HT-29 (cell line): ENCODE measurements at places on chromosomes 3 and 15. TPM values are rescaled to one million over a fixed set of nuclear protein-coding genes. Genes with fewer than 3 reads are reported as not detected.

DNA sequence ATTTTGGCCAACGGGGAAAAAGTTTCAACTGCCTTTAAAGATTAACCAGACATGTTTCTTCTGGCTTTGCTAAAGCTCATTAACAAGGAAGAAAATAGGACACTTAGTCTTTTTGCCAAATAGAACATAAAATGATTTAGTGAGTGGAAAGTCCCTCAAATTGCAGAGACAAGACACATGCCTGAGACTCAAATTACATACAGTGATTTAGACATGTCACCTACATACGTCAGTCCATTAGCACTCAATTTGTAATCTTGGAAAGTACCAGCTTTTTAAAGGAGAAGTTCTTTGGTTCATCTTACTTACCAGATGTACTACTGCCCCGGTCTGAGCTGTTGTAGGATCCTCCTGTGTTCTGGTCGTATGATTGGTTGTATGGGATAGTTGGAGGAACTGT, 1134.2 kb downstream of the ROBO1 start:
- no peak for DNase-seq

- peak; percentile 99 for DNase-seq
Observed at GRCh38 chr3:123642182-123642956, 57.5 kb upstream of the HACD2 start.

GRCh38 chr3:55165278-55165677, 237.4 kb upstream of the LRTM1 start:
- DNase-seq = no peak

GRCh38 chr15:69573815-69574475, 121.3 kb downstream of the RPLP1 start:
- no peak for DNase-seq

DNA sequence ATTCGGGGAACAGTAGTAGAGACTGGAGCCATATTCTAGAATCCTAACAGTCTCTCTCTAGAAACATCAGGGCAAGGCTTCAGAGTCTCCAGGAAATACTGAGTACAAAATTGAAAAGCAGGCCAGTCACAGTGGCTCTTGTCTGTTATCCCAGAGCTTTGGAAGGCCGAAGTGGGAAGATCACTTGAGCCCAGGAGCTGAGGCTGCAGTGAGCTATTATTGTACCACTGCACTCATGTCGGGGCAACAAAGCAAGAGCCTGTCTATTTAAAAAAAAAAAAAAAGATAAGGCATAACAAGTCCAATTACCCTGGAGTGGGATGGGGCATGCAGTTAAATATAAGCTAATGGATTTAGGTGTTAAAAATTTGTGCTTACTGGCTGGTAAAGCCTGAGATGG, 79.0 kb downstream of the SEMA6D start:
- no peak for DNase-seq

DNA sequence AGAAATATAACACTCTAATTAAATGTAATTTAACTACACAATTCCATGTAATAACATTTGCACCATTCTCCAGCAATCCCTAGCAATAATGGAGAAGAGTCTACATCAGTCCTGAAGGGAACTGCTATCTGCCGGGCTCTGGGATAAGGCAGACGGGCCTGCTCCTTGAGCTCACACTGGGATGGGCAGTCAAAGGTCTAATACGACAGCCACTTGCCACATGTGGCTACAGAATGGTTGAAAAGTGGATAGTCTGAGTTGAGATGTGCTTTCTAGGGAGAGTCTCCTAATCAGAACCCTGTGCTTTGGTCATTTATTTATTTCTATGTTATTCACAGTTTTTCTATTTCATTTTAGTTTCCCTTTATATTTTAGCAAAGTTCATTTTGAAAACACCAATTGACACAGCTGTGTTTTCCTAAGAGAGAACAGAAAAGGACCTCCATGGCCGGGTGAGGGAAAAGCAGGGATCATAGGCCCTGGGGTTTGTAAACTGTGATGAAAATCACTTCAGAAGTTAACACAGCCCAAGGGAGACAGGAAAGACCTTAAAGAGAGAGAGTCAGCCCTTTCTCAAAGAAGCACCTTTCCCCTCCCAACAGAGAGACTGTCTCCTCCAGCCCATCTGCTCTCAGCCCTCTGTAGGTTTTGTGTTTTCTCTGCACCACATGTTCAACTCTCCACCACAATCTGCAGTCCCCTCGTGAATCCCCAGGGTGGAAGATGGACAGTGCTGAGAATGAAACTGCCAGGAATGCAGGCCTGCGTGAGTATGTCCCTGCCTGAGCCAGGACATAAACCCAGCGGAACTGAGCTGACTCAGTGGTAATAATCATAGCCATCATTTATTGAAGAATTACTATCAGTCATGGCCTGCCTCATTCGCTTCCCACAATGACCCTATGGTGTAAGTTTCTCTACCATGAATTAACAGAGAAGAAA, 11.6 kb downstream of the FSIP1 start:
- DNase-seq = no peak

DNA sequence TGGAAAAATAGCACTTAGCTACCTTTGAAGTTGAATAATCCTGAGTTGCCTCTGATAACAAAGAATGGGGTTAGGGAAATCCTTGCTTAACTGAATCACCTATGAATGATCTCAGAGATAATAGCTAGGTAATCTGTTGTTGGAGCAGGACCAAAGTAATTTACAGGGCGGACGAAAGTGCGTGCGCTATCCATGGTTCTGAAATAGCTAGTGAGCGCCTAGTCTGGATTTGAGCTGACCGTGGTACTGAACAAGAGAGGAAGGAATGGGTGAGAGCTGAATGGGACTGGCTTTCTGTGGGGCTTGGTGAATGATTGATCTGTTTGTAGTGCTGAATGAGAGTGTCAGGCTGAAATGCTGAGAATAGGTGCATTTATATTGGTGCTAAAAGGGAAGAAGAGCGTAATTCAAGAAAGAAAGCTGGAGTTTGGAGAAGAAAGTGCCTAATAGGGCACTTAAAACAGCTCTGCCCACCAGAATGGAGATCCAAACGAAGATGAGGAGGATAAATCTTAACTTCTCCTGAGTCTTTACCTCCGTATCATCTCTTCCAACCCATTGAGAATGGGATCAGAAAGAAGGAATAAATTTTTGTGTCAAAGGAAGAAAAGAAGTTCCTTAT, 10.1 kb downstream of the SCN10A start:
- peak; percentile 80 for DNase-seq

DNA sequence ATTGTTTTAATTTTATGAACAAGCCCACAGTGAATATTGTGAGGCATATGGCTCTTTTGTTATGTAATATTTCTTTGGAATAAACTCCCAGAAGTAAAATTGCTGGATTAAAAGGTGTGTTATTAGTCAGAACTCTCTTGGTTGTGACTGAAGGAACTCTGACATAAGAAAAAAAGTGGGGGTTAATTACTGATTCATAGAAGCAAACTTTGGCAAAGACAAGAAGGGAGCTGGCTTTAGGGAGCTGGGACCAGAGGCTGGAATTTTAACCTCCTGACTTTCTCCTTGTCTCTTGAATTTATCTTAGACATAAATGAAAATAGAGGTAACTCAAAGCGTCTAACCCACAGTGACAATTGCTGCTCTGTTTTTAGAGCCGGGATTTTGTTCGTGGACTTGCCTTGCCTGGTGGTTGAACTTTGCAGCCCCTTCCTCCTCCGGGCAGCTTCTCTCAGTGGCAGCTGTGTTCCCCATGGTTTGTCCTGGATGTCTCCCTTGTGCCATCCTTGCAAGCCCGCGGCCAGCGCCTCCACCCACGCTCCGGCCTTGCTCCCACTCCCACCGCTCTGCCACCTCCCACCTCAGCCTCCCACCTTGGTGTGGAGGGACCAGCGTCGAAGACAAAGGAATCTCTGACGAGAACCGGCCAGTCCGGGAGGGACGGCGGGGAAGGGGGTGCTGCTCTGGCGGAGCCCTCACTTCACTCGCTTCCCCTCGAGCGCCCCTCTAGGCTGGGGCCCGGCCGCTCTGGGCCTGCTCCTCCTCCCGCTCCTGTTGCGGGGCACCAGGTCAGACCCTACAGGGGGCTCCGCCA, 28.0 kb downstream of the ARHGAP31 start:
- DNase-seq = peak; percentile 13

GRCh38 chr3:25593001-25593400, 71.7 kb downstream of the TOP2B start:
- DNase-seq = no peak

GRCh38 chr3:35677797-35678196, 38.5 kb downstream of the ARPP21 start:
- DNase-seq = no peak

GRCh38 chr3:54843352-54843751, 84.5 kb downstream of the LRTM1 start:
- no peak for DNase-seq

GRCh38 chr15:42832576-42832975, 88.0 kb downstream of the TTBK2 start:
- DNase-seq = no peak

DNA sequence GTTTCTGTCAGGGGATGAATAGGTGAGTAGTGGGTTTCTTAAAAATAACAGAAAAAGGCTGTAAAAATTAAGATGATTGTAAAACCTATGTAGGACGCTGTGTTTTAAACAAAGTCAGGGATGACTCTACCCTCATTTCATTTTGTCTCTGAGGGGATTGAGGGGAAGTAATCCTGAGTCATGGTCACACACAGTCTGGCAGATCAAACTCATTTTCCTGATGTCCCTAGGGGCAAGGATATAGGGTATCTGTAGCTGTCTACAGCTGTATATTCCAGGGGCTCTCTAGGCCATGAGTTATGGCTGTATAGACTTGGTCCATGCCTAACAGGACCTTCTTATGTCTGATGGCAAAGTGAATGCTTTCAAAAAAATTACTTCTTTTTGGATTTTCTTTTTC, 421.1 kb downstream of the PDCD6IP start:
- DNase-seq = no peak

DNA sequence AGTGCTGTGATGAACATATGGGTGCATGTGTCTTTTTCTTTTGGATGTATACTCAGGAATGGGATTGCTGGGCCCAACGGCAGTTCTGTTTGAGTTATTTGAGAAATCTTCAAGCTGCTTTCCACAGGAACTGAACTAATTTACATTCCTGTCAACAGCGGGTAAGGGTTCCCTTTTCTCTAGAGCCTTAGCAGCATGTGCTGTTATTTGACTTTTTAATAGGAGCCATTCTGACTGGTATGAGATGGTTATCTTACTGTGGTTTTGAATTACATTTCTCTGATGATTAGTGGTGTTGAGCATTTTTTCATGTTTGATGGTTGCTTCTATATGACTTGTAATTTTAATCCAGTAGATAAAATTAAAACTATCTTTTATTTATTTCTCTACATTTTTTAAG, 1168.6 kb upstream of the ALCAM start:
- DNase-seq = no peak

DNA sequence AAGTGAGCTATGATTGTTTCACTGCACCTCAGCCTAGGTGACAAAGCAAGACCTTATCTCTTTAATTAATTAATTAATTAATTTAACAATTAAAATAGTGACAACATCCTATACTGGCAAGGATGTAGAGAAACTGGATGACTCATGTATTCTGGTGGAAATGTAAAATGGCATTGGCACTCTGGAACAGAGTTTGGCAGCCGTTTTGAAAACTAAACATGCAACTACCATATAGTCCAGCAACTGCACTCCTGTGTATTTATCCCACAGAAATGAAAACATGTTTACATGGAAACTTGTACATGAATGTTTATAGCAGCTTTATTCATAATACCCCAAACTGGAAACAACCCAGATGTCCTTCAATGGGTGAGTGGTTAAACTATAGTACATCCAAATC, 56.6 kb downstream of the ANP32A start:
- no peak for DNase-seq

PRR23E gene
- total RNA-seq = not detected in 2 replicates

SLC9C1 gene
- total RNA-seq = not detected in 2 replicates

SPTBN5 gene
- 1.6 and 2.0 TPM in 2 replicates for total RNA-seq

BTLA gene
- total RNA-seq = not detected in 2 replicates

POU1F1 gene
- total RNA-seq = not detected in 2 replicates

C3orf18 gene
- total RNA-seq = 0.33 and 0.44 TPM in 2 replicates
